ENCODE measurements at places on chromosomes 3 and 15. TPM values are rescaled to one million over a fixed set of nuclear protein-coding genes. Genes with fewer than 3 reads are reported as not detected.

The UROC1 gene
- polyA plus RNA-seq, result 0.03 TPM

The XYLB gene
- polyA plus RNA-seq, result 3.9 TPM

The SLC22A14 gene
- not detected for polyA plus RNA-seq

The CTXN2 gene
- polyA plus RNA-seq, result not detected

The BNC1 gene
- 0.06 TPM for polyA plus RNA-seq

The MUSTN1 gene
- polyA plus RNA-seq, result 11.1 TPM

The GOLGA6L9 gene
- polyA plus RNA-seq, result 1.2 TPM

The ZBTB38 gene
- 16.8 TPM for polyA plus RNA-seq

The SELENOK gene
- polyA plus RNA-seq, result 173 TPM

The WDR53 gene
- polyA plus RNA-seq, result 6.2 TPM

The CYP1A1 gene
- polyA plus RNA-seq, result 0.92 TPM

The DNAJC19 gene
- polyA plus RNA-seq, result 52.9 TPM

The ZSCAN29 gene
- 6.0 TPM for polyA plus RNA-seq

The TMCO5A gene
- not detected for polyA plus RNA-seq

The DUOXA1 gene
- polyA plus RNA-seq, result not detected

The OSBPL10 gene
- polyA plus RNA-seq, result 8.5 TPM

The NAALADL2 gene
- polyA plus RNA-seq, result 1.8 TPM

The ADCY5 gene
- polyA plus RNA-seq, result 1.4 TPM

The GPR87 gene
- not detected for polyA plus RNA-seq

The PEX5L gene
- polyA plus RNA-seq, result not detected

The NPAP1 gene
- polyA plus RNA-seq, result 0.03 TPM

The CLDN11 gene
- 3.2 TPM for polyA plus RNA-seq

The CCR3 gene
- polyA plus RNA-seq, result 0.04 TPM

The LAMB2 gene
- 26.6 TPM for polyA plus RNA-seq

The CDHR4 gene
- polyA plus RNA-seq, result 0.16 TPM

The CEMIP gene
- under 0.01 TPM for polyA plus RNA-seq

The CMSS1 gene
- 19.2 TPM for polyA plus RNA-seq

All from sigmoid colon (tissue), 7 donors.